GM10248 (cell line): ENCODE measurements at places on chromosomes 11 and 22.

- peak; percentile 59 for DNase-seq
Measured at GRCh38 chr11:128735935-128736605, 42.2 kb downstream of the FLI1 start.

DNA sequence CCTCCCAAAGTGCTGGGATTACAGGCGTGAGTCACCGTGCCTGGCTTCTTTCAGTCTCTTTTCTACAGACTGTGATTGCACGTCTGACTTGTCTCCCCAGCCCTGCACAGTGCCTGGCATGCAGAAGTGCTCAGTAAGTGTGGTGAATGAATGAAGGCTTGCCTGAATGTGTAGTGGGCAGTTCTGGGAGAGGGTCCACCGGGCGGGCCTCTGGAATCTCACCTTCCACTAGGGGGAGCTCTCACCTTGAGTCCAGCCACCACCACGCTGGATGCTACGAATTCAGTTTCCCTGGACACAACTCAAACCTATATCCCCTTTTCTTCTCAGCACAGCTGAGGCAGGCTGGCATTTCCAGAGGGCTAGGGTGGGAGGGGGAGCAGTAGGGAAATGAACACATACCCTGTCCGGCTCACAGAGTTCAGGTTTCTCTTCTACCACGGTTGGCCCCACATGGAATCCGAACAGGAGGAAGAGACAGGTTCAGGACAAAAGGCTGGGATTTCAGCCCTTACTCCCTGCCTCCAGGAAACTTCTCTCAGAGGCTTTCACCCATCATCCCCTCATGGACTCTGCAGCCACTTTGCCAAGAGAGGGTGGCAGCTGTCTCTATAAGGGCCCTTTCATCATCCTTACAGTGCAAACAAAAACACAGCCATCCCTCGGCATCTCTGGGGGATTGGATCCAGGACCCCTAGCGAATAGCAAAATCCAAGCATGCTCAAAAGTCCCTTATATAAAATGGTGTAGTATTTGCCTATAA, 86.8 kb downstream of the NECTIN1 start:
- DNase-seq, result peak; percentile 63

DNA sequence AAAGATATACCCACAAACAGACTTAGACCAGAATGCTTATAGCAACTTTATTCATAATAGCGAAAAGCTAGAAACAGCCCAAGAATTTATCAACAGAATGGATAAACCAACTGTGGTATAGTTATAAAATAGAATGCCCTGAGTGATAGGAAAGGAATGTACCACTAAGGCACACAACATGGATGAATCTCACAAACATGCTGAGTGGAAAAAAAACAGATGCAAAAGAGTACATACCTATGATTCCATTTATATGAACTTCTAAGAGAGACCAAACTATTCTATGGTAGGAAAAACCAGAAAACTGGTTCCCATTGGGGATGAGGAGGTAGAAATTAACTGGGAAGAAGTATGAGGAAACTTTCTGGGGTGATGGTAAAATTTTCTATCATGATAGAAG, 40.4 kb upstream of the GRIK4 start:
- DNase-seq, result no peak

GRCh38 chr11:97684486-97685439, 1295.0 kb downstream of the JRKL start:
- no peak for DNase-seq

DNA sequence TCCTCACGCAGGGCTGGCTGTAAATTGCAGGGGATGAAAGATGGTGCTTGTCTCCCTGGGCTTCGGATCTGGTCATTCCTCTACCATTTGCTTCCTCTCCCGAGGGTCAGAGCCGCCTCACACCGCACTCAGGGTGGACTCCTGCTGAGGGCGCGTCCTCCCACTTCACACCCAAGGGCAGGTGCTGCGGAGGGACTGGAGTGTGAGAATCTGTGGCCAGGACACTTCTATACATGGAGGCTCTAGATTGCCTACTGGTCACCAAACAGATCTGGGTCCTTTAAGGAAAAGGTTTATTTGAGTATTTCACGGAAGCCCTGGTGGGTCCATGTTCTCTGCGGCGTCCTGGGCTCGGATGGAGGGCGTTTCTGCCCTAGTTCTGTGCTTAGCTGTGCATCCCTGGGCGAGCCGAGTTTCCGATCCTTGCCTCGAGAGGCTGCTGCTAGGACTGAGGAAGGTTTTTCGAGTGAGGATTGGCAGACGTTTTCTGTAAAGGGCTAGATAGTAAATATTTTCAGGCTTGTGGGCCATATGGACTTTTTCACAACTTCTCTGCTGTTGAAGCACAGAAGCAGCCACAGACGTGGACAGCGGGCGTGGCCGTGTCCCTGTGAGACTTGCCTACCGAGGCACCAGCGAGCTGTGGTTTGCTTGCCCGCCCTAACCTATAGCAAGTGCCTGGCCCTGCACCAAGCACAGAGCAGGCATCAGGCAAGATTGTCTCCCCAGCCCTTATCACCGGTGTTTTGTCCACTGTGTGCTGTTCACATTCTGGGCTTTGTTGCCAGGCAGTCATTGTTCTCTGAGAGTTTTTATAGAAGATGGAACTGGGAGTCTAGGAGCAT, 279.0 kb downstream of the TBC1D22A start:
- DNase-seq, result no peak

DNA sequence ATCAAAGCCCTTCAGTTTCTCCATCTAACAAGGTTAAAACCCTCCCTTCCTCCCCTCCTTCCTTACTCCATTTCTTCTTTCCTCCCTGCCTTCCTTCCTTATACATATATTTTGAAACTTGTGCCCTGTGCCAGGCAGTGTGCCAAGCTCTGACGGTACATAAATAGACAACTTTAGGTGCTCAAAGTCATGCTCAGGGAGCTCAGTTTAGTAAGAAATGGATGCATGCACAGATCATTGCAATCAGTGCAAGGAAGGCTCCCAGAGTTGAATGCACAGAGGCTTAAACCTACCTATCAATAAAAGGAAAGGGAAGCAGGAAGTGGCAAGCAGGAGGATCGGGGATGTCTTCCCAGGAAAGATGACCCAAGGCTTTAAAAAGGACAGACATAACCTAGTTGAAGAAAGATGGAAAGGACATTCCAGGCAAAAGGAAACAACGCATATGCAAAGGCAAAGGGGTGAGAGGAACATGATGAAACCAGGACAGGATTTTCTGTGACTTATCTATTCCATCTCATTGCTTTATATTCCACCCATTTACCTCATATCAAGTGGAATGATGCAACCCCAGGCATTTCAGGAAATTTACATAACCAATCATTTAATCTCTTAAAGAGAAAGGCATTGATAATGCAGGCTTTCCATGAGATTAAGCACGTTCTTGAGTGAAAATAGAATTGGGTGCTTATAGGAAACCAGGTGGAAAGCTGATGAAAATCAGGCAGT, 13.2 kb downstream of the FZD4 start:
- DNase-seq, result no peak

- DNase-seq, result no peak
Measured at GRCh38 chr11:75276686-75277085, 36.1 kb downstream of the TPBGL start.

DNA sequence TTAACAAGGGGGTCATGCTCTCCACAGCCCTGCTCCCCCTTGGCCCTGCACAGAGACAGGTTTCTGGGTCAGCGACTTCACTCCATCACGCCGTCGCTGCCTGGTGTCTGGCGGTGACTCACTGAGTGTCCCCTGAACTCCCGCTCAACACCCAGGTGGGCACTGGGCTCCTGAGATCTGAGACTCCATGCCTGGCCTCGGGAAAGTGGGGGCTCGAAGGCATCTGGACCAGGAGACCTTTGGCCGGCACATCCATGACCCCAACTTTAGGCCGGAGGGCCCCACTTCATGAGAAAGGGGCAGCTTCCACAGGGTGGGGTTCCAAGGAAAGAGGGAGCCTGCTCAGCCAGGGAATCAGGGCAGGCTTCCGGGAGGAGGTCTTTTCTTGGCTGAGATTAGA, 79.3 kb upstream of the PRR5 start:
- DNase-seq, result no peak

GRCh38 chr11:30459821-30460220, 126.3 kb downstream of the MPPED2 start:
- no peak for DNase-seq

GRCh38 chr22:40250608-40251007, 72.9 kb downstream of the TNRC6B start:
- DNase-seq, result peak; percentile 37

DNA sequence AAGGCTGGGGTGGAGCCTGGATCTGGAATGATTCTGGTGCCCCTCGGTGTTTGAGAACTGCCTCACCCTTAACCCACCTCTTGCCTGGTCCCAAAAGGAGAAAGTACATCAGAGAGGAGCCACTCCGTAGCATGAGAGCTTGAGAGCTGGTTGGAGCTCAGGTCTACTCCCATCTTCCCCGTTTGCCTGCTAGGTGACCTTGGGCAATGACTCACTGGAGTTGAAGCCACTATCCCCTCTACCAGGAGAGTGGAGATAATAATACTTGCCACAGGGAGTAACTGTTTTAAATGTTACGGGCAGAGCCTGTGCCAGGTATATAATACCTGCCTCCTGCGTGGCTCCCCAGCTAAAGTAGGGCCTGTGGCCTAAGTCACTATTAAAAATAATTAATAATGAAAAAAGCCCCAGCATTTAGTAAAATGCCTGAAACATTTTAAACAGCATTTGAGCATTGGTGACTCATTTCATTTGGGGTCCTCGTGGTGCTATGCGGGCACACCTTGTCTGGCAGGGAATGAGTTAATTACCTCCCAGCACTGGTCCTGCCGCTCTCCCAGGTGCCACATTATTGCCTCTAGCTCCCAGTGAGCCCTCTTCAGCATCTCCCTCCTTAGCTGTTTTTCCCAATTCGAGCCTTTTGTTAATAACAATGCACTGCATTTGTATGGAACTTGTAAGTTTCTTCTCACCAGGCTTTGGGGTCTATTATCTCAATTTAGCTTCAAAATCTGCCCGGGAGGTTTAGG, 22.5 kb downstream of the CYTH4 start:
- DNase-seq, result no peak

GRCh38 chr11:57402188-57403002, 11.9 kb upstream of the PRG2 start:
- no peak for DNase-seq

DNA sequence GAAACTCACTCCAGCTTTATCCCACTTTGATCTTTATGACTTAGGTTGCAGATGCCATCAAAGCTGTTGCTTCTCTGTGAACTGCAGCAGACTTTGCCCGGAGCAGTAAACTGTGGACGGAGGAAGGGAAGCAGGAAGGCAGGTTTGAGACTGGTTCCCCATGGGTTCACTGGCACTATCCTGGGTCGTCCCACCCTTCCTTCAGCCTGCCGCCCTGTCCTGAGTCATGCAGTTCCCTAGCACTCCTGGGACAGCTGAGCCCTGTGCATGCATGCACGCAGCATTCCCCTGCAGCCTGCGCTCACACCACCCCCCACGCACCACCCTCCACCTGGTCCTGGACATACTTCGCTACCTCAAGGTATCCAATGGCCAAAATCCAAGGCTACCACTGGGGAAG, 23.5 kb upstream of the P2RY2 start:
- DNase-seq, result no peak

- no peak for DNase-seq
Measured at GRCh38 chr11:15800111-15800800, 556.1 kb downstream of the SOX6 start.

DNA sequence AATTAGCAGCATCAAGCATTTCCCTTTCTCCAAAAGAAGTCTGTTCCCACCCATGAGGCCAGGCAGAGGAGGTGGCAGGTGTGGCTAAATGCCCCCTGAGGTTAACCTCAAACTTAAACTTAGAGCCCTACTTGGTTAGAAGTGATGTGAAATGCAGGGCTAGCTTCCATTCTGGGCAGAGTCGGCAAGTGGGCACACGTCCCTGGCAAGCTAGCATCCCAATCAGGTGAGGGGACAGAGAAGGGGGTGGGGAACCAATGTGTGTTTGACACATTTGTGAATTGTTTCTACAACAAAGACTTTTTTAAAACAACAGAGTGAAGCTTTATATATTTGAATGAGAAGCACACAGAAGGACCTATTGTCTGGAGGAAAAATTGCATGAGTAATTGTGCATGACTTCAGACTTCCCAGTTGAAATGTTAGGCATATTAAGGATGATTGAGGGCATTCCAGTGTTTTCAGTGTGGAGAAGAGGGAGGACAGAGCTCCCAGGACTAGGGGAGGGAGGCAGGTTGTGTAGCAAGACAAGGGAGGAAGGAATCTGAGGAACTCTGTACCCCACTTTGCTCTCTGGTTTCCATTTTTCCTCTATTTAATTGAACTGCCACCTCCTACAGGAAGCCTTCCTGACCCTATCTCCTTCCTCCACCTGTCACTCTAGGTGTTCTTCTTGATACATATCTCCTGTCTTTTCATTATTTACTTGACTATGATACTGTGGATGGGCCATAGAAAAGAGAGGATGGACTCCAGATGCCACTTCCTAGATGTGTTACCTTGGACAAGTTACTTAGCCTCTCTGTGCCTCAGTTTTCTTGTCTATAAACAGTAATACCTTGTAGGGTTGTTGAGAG, 83.3 kb upstream of the PICALM start:
- no peak for DNase-seq

- DNase-seq, result no peak
Measured at GRCh38 chr11:43957571-43957970, 15.1 kb downstream of the C11orf96 start.

DNA sequence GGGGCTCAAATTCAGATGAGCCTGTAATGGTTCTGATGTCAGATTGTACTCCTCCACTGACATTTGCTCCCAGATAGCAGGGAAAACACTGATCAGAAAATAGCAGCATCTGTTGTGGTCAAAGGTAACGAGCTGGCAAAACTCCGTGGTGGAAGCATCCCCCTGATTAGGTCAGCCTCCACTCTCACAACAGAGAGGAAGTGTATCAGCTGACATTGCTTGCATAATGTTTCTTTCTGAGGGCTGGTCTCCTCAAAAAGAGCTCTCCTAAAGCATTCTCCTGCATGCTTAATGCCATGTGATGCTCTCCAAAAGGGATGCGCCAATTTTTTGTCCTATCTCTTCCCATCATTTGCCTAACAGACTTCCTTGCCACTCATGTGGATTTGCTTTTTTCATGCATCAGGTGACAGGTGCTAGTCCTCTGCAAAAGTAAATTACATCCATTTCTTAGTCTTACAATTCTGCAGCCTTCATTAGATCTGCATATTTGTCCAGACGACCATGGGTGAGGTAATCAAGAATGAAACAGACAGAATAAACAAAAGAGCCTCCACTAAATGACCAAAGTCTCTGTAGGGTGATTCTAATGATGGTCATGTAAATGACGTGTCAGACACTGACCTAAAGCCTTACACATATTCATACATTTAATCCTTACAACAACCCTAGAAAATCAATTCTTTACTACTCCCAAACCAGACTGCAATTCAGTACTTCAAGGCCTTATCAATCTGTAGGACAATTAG, 6.4 kb upstream of the TENM4 start:
- no peak for DNase-seq

DNA sequence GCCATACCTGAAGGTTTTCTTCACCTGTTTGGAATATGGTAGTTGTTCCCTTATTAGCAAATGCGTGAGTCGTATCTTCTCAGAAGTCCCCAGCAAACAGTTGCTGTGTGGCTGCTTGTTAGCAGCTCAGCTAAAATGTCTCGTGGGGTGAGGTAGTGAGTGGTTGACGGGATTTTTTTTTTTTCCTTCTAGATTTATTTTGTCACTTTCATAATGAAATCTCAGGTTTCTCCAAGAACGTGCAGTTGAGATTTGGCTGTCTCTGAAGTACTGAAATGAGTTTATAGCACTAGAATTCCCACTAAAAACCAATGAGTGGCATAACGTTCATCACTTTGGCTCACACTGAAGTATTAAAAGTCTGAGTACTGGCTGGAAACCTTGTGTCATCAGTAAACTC, 16.8 kb downstream of the RCN1 start:
- no peak for DNase-seq
